ENCODE measurements at places on chromosomes 6 and 20.
A peak's percentile ranks its signal among the peaks of the same experiment; 100 is the strongest.

GRCh38 chr6:8944548-8944947 is 509.2 kb upstream of the SLC35B3 start:
- DNase-seq, result no peak

DNA sequence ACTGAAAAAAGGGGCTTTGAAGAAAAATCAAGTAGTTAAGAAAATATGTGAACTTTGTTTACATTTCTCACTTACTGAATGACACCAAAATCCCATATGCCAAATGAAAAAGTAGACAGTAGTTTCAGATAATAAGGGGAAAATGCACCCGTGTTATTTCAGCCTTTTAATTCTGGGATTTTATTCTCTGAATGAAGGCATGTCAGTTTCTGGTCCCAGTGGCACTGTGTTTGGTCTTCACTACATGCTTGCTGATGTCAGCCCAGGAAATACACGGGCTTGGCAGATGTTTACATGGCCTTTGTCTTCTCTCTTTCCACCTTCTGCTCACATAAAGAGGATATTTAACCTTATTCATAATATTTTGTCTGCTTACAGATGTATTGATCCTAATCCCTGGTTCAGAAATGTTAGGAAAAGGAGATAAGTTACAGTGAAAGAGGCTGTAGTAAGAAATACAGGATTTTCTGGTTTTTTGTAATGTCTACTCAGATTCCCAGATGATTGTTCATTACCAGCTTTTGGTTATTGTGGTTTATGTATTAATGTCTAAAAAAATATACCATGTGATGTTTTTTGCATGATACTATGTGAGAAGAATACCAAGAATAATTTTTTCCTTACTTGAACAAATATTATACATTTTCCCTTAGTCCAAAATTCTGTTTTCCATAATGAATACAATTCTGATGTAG is 27.7 kb downstream of the DSE start:
- no peak for DNase-seq

GRCh38 chr6:161374971-161375873 is 101.4 kb upstream of the AGPAT4 start:
- no peak for DNase-seq

DNA sequence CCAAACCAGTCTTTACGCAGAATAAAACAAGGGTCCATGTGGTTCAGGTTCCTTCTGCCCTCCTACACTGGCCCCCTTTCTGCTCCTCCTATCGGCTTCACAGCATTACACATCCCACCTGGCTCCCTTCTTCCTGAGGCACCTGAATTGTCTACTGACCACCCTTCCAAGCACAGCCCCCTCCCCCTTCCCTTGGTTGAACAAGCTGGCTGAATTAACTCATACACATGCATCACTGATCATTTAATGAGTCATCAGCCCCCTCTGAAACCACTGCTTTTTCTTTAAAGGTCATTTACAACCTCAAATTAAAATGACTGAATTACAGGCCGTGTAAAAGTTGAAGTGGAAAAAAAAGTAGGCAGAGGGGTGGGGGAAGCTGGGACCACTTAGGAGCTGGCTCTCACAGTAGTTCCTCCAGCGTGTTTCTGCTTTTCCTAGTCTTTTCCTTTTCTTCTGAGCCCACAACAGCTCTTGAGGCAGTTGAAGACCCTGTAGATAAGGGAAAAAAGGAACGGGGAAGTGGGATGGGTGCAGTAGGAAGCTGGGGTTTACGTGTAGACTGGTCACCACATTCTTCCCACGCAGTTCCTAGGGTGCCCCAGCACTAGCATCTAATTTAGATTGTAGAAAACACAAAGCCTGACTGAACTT is 67.6 kb downstream of the FYN start:
- DNase-seq, result no peak

DNA sequence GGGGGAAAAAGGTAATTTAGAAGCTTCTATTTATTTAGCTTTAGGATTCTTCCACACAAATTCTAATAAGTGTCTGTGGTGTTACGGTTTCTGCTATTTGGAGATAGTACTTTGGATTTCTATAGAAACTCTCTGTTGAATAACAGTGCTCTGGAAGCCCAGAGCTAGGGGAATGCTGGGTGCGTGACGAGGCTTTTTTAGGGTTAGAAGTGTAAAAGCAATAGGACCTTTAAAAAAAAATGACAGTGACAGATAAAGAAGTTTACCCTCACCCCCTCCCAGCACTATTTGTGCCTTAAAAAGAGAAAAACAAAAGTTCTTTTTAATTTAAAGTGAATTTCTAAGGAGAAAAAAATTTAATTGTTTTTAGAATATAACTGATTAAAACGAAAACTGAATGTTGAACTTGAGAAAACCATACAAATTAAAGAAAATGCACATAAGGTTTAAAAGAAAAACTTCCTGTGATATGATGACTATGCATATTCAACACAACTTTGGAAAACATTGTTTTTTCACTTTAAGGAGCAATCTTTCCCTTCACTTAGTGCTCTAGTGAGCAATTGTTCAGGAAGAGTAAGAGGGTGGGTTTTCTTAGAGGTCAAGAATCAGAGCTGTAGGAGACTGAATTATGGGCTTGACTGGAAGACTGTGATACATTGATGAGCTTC is 89.6 kb upstream of the RIPOR2 start:
- DNase-seq, result no peak

GRCh38 chr6:144844596-144844995 is 559.5 kb downstream of the UTRN start:
- no peak for DNase-seq

DNA sequence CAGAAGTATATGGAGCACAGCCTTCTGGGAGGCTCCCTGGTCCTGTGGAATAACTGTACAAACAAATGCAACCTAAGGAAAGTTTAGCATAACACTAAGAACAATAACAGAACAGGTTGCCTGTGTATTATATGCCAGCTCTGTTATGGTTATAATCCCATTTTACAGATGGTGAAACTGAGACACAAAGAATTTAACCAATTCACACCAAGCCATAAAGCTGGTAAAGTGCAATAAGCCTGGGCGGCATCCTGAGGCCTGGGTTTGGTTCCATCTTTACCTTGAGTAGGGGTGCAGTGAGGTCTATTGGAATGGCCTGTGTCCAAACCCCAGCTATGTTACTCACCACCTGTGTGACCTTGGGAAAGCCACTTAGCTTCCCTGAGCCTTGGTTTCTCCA is 14.7 kb upstream of the PACSIN1 start:
- DNase-seq, result no peak

DNA sequence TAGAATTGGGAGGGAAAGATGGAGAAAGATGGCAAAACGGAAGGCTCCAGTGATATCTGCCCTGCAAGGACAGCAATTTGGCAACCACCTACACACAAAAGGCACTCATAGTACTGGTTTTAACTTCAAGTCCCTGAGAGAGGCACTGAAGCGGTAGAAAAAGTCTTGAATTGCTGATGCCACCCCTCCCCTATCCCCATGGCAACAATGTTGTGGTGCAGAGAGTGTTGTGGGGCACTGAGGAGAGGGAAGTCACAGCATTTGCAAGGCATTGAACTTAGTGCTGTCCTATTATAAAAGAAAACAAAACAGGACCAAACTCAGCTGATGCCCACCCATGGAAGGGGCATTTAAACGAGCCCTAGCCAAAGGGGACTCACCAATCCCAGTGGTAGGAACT is 343.7 kb downstream of the HAO1 start:
- DNase-seq, result no peak

DNA sequence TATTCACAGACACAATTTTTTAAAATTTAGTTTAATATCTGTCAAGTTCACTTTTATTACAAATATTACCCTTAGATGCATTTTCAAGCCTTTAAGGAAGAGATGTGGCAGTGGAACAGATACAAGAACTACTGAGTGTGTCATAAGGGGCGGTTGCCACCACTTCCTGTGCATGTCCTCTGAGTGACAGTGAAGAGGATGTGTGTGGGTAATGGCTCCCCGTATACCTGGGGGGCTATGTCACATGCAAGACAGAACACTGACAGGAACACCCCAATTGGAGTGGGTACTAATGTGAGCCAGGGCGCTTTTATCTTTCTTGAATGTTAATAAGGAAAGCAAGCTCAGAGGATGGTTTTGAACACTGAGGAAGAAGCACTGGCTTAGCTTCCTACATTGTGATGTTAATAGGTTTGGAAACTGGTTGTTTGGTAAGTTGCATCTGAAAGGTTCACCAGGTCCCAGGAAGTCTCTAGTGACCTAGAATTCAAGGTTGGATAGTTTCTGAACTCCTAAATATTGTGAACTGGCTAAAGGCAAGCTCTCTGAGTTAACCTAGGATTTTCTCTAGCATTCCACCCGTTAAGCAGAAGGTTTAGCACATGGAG is 83.4 kb upstream of the ASF1A start:
- peak; percentile 94 for DNase-seq

GRCh38 chr6:25453288-25453687 is 174.1 kb downstream of the CARMIL1 start:
- DNase-seq, result no peak

GRCh38 chr20:10314198-10314597 is 95.6 kb downstream of the SNAP25 start:
- no peak for DNase-seq

DNA sequence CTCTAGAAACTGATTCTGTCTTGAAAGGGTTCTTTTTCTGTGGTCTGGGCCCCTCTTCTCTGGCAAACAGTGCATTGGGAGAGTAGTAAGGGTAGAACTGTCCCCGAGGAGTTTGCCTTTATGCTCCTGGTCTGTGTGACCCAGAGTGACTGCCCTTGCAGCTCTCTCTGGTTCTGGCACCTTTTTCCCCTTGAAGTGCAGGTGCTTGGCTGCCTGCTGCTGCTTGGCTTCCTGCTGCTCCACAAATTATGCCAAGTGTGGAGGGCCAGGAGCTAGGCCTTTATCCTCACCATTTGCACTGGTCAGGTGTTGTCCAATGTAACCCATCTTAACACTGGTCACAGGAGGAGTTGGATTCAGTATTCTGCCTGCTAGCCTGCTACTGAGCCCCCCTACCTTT is 11.2 kb downstream of the KIZ start:
- DNase-seq, result no peak

GRCh38 chr6:146770965-146771735 is 172.4 kb downstream of the ADGB start:
- DNase-seq, result peak; percentile 93

- DNase-seq, result no peak
Observed at GRCh38 chr20:21262812-21263211, 40.3 kb upstream of the XRN2 start.

- no peak for DNase-seq
Observed at GRCh38 chr20:23226612-23227265, 123.9 kb upstream of the NXT1 start.

DNA sequence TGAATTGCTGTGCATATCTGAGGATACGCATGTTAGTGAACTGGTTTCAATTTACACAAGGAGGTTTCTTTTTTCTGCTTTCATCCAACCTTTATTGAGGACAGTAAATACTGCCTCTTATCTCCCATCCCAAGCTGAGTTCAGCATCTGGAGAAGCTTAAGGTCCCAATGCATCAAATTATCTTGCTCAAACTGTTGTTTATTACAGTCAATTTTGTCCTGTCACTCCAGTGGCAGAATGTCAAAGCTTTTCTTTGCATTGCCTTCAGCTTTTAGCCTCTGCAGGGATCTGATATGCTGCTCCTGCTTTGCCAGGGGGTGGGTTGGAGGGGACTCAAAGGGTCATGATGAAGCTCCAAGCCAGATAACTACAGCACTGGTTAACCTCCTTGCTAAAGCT is 435.4 kb upstream of the SOX4 start:
- DNase-seq, result no peak

DNA sequence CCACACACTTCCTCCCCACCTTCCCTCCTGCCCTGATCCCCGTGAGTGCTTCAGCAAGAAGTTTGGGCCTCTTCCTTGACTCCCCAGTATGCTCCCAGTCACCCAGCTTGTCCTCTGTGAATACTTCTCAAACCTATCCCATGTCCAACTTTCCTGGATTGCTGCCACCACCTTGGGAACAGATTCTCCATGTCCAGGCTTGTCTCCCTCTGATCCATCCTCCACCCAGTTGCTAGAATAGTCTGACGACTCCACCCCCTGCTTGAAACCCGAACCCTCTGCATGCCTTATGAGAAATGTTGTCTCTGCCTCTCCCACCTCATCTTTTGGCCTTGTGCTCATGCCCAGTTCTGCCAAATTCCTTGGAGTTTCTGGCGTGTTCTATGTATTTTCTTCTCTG is 108.0 kb downstream of the PPP1R14C start:
- no peak for DNase-seq

DNA sequence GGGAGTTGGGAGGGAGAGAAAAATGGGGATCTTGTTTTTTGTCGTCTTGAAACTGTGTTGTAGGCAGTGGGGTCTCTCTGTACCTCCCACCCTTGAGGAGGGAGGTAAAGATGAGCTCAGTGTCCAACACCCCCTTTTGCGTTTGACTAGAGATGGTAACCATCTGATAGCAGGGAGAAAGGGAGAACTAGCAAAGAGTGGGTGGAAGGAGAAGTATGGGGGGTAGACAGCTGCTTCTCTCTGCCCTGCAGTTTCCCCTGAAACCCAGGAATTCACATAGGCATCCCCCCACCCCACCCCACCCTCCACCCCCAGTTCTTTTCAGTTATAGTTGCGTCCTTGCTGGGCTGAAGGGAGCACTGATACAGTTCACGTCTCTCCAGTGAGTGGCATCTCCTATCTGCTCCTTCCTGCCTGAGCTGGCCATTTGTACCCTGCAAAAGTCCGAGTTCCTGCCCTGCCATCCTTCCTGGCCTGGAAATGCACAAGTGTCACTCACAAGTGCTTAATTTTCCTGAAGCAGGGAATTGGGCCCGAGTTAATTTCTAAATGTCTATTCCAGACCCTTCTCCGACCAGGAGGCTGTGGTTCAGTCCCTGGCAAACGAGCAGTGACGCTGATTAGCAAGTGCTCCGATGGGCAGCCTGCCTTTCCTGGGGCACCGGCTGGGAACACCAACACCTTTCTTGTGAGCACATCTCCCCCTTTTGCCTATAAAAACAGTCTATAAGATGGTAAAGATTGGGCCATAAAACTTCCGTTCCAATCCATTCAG is 1.5 kb downstream of the SIRPA start:
- no peak for DNase-seq

- DNase-seq, result no peak
Observed at GRCh38 chr20:7959484-7959883, 19.2 kb upstream of the HAO1 start.

DNA sequence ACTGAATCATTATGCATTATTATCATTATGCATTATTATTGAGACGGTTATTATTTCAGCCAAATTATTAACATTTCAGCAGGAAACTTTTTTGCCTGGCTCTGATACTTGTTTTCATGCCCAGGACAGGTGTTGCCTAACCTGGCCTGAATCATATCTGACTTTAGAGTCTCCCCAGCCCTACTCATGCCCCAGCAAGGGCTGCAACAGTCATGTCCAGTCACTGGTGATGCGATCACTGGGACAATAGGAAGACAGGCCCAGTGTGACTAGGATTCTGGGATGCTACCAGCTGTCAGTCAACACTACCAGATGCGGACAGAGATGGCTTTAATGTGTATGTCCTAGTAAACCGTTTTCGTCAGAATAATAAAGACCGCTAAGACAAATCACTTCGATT is 285.0 kb downstream of the KHDC1L start:
- no peak for DNase-seq
